GM06990 (cell line): ENCODE measurements at places on chromosomes 2 and 18.

- peak; percentile 74 for DNase-seq
These were observed 7.7 kb upstream of the COL6A3 start for GRCh38 chr2:237421542-237422116.

DNA sequence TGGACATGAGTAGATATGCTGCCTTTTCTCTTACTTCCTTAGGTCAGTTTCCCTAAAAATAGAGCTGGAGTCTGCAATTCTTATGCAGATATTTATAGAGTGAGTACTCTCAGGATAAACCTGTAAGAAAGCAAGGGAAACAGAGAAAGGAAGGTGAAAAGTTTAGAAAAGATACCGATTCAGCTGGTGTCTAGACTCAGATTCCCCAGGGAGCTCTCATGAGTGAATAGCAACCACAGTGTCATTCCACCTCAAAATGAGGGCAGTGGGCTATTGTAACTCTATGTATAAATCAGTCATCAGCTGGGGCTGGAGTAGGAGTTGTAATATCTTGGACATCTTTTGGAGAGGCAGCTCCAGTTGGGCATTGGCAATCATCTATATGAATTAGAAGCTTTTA lies 1485.1 kb upstream of the TMEFF2 start:
- no peak for DNase-seq

- DNase-seq, result no peak
These were observed 160.3 kb downstream of the TMEM18 start for GRCh38 chr2:516944-517343.

GRCh38 chr2:70369082-70369481 lies 67.2 kb upstream of the FAM136A start:
- DNase-seq, result no peak

- peak; percentile 54 for DNase-seq
These were observed 3.3 kb upstream of the GPBAR1 start for GRCh38 chr2:218257390-218257981.

- no peak for DNase-seq
These were observed 166.5 kb downstream of the SEPTIN10 start for GRCh38 chr2:109447251-109447661.

DNA sequence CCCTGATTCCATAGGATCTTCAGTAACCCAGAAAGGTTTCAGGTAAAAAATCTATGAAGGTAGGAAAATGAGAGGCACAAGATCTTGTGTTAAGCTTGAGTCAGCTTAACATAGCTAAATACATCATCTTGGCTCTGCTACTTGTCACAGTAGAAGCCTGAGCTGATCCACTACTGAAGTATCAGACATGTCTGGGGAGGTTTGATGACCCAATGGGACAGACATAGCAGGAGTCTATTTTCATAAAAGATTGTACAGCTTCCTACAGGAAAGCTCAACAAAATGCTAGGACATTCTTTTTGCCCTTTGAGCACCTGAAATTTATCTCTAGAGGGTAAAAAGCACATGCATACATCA lies 84.3 kb upstream of the FSHR start:
- no peak for DNase-seq

- no peak for DNase-seq
These were observed 2.3 kb upstream of the MAB21L4 start for GRCh38 chr2:240898108-240898730.

- DNase-seq, result no peak
These were observed 7.8 kb upstream of the NPPC start for GRCh38 chr2:231933916-231934401.

DNA sequence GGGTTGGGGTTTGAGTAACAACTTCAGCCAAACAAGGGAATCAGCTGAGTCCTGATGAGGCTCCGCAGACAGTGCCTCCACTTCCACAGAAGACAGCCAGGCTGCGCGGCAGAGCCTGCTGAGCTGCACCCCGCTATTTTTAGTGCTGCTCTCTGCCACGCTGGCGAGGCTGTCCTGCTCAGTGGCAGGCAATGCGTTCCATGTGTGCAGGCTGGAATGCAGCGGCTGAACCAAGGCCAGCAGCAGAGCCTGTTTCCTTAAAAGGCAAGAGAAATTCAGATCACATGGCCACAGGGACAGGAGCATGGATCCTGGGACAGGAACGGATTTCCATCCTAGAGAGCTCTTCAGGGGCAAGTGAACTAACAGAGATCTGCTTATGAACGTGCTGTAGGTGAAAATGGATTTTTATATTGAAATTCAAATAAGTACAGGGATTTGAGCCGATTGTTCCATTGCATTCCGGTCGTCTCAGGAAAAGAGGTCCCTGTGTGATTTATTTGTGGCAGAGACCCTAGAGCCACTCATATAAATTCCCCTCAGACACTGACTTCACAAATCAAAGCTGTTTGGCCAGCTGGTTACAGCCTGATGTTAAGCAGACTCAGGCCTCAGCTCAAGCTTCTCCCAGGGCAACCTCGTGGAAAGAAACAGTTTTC lies 98.7 kb downstream of the COL6A3 start:
- DNase-seq, result no peak

DNA sequence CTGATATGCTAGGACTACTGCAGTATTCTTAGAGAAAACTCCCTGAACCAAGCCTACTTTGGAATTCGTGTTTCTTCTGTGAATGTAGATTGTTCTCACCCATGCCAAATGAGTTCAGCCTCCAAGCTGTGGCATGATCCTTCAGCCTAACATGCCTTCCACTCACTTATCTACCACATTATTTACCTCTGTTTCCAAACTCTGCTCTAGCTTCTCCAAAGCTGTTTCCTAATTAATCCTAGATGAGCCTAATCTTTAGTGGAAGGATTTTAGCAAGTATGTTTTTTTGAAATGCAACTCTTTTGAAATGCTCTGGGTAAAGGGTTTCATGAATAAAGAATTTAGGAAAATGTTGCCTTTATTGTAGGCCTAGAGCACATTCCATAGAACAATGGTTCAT lies 152.9 kb upstream of the MMADHC start:
- no peak for DNase-seq

DNA sequence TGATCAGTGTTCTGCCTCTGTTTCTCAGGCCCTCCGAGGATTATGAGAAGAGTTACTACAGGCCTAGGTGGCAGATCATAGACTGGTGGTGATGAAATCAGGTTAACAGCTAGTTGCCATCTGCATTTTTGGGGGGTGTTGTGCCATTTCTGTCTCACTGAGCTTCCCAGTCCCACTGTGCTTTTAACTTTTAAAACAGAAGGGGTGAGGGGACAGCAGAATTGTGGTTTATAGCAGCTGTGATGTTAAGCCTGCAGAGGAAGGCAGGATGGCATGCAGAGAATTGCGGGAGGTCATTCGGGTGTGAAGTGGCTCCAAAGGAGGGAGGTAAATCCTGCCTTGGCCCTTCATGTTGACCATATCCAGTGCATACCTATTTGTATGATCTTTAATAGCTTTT lies 5.0 kb downstream of the CAB39 start:
- DNase-seq, result no peak

DNA sequence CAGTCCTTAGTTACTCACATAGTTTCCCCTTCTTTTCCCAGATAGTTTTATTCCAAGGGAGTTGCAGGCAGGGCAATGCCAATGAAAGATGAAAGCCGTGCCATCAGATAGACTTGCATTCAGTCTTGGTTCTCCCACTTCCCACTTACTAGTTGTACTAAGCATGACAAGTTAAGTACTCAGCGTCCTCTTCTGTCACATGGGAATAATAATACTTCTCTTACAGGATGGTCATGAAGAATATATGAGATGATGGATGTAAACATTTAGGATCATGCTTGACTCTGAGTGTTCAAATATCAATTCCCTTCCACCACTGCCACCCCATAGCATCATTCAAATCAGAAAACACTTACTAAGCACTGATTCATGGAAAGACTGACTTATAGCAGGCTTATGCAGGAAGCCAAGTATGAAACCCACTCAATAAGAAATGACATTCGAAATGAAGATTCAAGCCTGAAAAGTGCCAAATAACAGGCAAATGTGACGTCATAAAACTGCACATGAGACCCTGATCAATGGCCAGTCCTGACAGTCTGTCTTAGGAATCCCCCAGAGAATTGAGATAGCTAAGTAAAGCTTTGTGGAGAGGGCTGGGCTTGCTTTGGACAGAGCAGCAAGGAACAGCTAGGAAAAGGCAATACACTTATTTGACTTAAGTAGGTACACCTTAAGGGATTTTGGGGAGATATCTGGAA lies 11.1 kb upstream of the EVA1A start:
- no peak for DNase-seq

DNA sequence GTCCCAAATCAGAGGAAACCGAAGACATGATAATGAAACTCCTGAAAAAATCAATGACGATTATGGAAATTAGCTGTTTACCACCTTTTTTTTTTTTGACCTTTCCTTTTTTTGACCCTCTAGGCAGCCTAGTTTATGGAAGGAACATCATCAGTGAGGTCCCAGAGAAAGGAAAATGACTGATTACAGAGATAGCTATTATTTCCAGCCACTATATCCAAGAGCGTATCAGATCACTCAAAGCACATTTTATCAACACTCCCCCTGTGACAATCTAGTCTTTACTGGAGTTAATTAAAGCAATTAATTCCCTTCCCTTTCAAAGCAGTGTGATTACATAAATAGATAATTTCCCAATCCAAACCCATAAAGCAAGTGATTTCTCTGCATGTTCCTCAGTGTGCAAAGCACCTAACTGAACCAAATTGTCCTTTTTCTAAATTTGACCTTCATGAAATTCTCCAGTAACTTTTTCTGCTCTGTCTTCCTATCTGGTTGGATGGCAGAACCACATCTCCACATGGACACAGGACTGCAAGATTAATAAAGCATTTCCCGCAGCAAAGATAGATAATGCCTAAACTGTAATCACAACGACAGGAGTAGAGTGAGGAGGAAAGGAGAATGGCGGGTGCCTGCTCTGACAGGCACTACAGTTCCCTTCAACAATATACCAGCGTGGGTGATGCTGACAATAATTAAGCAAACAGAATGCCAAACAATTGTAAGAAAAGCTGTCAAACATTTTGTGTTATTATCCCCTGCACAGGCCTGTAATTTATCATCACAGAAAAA lies 194.4 kb downstream of the SLC8A1 start:
- no peak for DNase-seq

- no peak for DNase-seq
These were observed 128.2 kb downstream of the BCL2 start for GRCh38 chr18:63191413-63191812.

GRCh38 chr18:8196238-8196637 lies 413.0 kb upstream of the RAB12 start:
- no peak for DNase-seq

DNA sequence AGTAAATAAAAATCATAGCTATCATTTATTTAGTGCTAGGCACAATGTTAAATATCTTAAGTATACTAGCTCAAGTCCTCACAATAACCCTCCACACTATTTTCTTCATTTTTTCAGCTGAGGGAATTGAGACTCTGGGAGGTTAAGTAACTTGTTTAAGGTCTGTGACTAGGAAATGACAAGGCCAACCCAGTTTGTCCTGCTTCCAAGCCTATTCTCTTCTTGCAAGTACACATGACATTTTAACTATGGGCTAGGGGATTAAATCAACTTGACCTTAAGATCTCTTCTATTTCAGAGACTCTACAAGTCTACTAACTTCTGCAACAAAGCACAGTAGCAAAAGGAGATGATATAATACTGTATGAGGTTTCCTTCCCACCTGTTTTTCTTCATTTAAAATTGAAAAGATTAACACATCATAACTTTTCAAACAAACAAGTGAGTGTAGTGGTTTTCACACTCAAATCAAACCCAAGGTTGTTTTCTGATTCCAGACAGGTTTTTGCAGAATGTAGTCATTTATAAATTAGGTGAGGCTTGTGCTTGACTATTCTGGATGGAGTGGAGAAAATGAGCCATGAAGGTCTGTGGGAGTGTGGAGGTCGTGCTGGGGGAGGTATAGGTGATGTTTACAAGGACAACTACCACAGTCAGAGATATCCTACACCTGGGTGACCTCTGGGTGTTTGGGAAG lies 57.0 kb downstream of the CD28 start:
- DNase-seq, result no peak

GRCh38 chr18:923144-923866 lies 18.6 kb downstream of the ADCYAP1 start:
- DNase-seq, result no peak

- DNase-seq, result peak; percentile 84
These were observed 19.4 kb upstream of the PAX3 start for GRCh38 chr2:222318026-222318711.
